GM18507 (cell line): ENCODE measurements at places on chromosomes 3 and 15.
A peak's percentile ranks its signal among the peaks of the same experiment; 100 is the strongest.

DNA sequence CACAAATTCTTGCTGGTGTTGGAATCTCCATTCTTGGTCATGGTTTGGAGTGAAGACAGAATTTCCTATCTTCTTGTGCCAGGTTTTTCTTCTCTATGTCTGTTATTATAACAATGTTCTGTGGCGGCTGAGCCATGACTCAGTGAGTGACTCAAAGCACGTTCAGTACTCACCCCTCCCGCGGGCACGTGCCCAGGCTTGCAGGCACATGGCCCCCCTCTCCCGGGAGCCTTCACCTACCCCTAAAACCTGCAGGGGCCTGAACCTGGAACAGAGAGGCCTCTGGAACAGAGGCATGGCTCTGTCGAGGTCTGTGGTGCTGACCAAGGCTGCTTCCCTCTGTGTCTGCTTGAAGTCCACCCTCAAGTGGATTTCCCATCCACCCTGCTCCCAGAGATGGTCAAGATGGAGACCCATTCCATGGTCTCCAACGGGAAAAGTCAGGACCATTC lies 27.6 kb downstream of the PLXNB1 start:
- DNase-seq = no peak

DNA sequence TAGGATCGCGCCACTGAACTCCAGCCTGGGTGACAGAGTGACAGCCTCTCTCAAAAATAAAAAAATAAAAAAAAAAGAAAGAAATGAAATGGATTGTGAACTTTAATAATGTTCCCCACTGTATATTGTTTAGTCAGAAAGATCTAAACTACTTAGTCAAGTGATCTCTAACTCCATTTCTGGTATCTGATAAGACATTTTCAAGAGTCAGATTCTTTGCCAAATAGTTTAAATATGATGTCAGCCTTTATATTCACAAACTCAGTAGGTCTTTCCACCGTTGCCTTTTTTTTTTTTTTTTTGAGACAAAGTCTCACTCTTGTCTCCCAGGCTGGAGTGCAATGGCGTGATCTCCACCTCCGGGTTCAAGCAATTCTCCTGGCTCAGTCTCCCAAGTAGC lies 29.0 kb upstream of the OSBPL11 start:
- DNase-seq = no peak

DNA sequence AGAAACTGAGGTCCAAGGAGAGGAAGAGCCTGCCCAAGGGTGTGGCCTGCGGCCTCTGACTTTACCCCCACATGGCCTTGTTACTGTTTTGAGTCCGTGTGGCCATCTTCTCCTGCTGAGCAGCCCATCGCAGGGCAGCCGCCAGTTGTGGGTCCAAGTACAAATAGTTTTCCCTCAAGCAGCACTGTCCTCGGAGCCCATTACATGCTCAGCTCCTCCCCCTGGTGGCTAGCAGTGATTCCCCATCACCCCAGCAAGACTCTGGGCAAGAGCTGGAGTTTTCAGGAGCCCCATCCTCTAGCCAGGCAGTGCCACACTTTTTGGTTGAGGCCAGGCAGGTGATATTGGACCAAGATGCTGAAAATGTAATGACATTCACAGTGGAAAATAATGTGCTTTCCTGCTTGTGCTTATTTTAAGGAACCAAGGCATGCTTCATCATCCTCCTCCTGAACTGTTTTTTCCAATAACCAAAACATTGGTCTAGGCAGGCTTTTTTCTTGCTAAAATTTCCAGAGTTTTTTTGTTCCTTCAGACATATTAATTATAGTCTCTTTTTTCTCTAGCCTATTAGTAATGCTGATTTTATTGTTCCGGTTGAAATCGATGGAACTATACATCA lies 23.2 kb upstream of the VILL start:
- DNase-seq = peak; percentile 25

DNA sequence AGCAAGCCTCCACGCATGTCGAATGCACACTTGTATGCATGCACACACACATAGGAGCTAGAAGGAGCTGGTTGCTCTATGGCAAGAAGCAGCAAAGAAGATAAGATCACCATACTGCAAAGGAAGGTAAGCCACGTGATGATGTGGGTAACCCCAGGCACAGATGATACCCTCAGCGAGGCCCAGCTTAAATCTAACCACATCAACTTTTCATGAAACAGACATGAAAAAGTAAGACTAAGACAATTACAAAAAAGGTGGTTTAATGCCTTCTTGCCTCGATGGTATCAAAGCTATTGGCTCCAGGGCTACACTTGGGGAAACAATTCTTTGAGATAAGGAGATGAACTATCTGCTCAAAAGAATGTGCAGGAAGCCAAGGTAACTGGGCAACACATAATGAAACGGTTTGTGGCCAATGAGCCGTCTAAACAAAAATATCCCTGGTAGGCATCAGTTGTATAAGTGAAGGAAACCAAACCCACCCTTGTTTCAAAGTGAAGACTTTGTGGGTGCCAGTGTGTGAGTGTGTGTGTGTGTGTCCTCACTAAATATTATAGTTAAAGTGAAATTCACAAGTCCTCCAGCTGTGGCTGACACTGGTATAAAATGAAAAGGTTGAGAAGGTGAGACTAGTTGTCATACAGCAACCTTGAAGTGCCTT lies 365.7 kb upstream of the ICE2 start:
- no peak for DNase-seq

DNA sequence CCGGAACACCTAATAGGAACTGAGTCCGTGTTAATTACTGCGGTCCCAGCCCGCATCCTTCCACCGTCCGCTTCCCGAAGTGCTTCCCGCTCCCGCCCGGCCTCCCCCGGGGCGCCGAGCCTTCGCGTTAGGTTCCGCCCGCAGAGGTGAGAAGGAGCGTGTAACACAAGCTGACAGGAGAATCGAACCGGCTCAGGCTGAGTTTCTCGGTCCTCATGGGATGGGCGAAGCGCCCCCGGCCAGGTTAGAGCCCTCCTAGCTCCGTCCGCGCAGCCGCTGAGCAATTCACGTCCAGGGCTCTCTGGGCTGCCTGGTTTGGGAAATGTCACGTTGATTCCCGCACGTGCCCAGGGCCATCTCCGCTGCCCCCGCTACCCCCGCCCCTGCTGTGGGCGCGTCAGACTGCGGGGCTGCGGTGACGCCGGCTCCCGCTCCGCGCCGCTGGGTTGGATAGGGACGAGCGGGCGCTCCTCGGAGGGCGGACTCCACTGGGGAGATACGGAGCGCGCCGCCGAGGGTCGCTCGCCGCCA lies 954 bp downstream of the CLDN11 start:
- DNase-seq = no peak

GRCh38 chr15:69592954-69593353 lies 140.3 kb downstream of the RPLP1 start:
- DNase-seq = no peak

- DNase-seq = no peak
Observed at GRCh38 chr3:116260491-116260890, 184.8 kb downstream of the LSAMP start.

- DNase-seq = no peak
Observed at GRCh38 chr3:171807806-171808205, 2.5 kb downstream of the PLD1 start.

DNA sequence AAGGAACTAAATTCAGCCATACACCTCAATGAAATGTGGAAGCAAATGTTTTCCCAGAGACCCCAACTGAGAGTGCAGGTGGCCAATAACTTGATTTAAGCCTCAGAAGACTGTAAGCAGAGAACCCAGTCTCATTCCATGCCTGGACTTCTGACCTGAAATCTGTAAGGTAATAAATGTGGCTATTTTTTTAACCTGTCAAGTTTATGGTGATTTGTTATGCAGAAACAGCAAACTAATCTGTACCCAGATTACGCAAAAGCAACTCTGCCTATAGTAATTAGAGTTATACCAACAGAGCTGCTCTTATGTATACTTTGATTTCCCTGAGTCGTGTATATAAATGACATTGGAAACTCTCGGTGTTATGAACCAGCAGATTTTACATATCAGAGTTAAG lies 534.0 kb upstream of the NAALADL2 start:
- no peak for DNase-seq

- DNase-seq = no peak
Observed at GRCh38 chr3:176376531-176376930, 820.8 kb downstream of the TBL1XR1 start.

GRCh38 chr3:142595951-142596725 lies at the start of gene PLS1:
PLS1 (plus strand) TSS chr3:142596393; CDS start chr3:142664238, 67,845 bp downstream.
- DNase-seq = peak; percentile 91

GRCh38 chr3:169618894-169619792 lies 44.4 kb downstream of the MECOM start:
- no peak for DNase-seq

DNA sequence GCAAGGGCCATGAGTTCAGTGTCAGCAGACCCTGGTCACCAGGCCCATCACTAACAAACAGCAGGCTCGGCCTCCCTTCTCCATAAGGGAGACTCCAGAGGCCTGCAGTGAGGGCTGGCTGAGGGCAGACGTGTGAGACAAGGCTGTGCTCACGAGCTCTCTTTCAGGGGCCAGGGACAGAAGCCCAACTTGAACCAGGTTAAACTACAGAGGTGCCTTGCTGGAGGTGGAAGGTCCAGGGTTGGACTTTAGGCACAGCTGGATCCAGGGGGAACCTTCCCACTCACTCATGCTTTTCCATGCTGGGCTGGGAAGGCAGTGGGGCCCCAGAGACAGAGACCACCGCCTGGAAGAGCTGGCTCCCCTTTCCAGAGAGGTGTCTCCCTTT lies 19.0 kb downstream of the CFAP100 start:
- no peak for DNase-seq

DNA sequence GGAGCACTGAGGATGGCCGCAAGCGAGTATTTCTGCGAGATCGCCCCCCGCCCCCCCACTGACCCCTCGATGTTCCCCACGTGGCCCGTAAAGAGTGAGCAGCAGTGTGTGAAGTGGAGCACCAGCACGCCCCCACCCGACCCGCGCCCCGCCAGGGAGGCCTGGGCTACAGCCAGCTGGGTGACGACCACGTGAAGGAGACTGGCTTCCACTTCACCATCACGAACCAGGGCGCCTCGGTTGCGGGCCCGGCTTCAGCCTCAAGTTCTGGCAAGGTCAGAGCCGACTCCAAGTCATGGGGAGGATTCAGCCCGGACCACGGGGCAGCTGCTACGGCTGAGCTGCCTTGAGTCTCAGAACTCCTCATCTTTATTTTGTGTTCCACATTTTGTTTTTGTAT lies 2.4 kb upstream of the RNU5B-1 start:
- no peak for DNase-seq

- no peak for DNase-seq
Observed at GRCh38 chr3:145639003-145639606, 521.9 kb downstream of the PLOD2 start.

- DNase-seq = no peak
Observed at GRCh38 chr3:178777718-178778411, 241.6 kb downstream of the KCNMB2 start.

- DNase-seq = no peak
Observed at GRCh38 chr15:31285772-31286261, 40.8 kb upstream of the KLF13 start.

GRCh38 chr15:97986781-97987180 lies 26.3 kb downstream of the ARRDC4 start:
- DNase-seq = no peak

DNA sequence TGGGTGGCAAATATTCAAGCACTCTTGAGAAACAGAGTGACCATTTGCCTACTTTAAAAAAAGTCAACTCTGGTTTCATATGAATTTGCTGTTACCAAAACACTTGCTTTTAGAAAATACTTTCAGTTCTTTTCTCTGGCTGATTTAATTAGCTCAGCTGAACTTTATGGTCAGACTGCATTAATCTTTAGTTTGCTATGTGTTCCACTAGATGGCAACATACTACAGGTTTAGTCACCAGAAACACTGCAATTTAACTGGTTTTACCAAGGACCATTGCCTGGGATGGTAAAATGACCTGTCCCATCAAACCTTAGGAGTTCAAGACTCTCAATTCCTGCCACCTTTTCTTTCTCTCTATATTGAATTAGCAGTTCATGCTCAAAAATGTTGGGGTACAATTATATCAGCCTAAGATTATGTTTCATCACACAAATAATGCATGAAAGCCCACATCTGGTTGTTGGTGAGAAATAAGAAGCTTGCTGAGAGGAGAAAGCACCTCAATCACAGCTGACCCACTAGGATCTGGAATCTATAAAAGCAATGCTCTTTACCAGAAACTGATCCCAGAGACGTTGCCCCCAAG lies 14.2 kb downstream of the EIF4E3 start:
- DNase-seq = peak; percentile 17

- no peak for DNase-seq
Observed at GRCh38 chr3:128714887-128715491, 11.0 kb upstream of the RAB7A start.

GRCh38 chr3:139261754-139262586 lies 81.8 kb upstream of the MRPS22 start:
- no peak for DNase-seq

DNA sequence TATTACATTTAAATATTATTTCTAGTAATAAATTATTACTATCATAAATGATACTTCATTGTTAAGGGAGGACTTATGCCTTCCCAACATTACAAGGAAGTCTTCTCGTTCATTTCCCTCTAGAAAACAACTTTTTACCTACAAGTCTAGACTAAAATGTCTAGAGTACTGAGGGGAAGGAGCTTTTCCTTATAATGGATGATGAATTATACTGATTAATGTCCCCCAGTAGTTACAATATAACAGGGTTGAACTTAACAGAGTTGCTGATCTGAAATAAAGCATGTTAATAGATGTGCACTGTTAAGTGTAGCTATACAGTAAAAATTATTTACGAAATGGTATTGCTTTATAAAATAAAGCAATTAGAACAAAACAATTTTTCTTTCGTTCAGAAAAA lies 2.7 kb upstream of the MNS1 start:
- no peak for DNase-seq

DNA sequence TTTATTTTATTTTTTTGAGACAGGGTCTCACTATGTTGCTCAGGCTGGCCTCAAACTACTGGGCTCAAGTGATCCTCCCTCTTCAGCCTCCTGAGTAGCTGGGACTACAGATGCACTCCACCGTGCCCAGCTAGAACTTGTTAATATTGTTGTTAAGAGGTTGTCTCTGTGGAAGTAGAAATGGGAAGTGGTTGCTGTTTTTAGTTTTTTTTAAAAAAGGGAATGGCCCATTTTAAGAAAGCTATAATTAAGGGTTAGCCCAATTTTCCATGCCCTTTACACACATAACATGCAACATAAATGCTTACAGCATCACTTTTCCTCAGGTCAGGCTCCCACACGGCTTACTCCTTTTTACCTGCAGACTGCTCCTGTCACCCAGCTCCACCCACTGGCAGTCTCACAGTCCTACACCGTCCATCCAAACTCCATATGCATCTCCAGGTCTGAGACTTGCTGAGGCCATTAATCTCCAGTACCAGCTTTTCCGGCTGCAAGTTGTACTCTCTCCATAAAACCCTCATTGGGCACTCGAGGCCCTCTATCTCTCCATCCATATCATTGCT lies 19.8 kb downstream of the MORC1 start:
- no peak for DNase-seq

- no peak for DNase-seq
Observed at GRCh38 chr3:110567029-110567428, 504.6 kb upstream of the NECTIN3 start.

GRCh38 chr3:42037318-42037945 lies 53.7 kb upstream of the TRAK1 start:
- DNase-seq = no peak
